ENCODE measurements at places on chromosomes 5 and 9. TPM values are rescaled to one million over a fixed set of nuclear protein-coding genes. Genes with fewer than 3 reads are reported as not detected.

The EIF4E1B gene
- 0.07 TPM for total RNA-seq

GRCh38 chr9:113520109-113520642 lies 56.6 kb downstream of the RGS3 start:
- peaks cover 5% of the 10 kb centered on the region for H3K4me1 ChIP-seq
- no peak overlapping the region for H3K27ac ChIP-seq
- H3K4me3 ChIP-seq, result no peak overlapping the region
- H3K36me3 ChIP-seq, result peaks cover 43% of the 10 kb centered on the region
- no peak for DNase-seq

DNA sequence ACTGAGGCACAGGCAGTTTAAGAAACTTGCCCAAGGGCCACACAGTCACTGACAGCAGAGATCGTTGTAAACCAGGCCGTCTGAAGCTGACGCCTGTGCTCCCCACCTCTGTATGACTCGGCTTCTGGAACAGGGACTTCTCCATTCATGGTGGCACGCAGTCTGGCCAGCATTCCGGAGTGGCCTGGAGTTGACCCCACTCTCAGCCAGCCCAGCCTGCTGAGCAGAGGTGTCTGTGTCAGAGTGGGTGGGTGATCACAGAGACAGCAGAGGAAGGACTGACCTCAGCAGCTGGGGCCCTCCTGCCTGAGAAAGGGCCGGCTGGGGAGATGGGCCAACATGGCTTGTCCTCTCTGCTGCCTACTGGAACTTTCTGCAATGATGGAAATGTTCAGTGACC lies 12.6 kb downstream of the LRSAM1 start:
- peaks cover 12% of the 10 kb centered on the region for H3K36me3 ChIP-seq
- H3K4me3 ChIP-seq, result no peak overlapping the region
- no peaks in the 10 kb centered on the region for H3K4me1 ChIP-seq

GRCh38 chr5:76190356-76190755 lies 107.2 kb downstream of the SV2C start:
- no peak overlapping the region for H3K4me3 ChIP-seq
- no peaks in the 10 kb centered on the region for H3K4me1 ChIP-seq
- no peak for DNase-seq
- H3K27ac ChIP-seq, result no peak overlapping the region
- H3K27me3 ChIP-seq, result peaks cover 36% of the 10 kb centered on the region

The PCDHB4 gene
- total RNA-seq, result not detected

DNA sequence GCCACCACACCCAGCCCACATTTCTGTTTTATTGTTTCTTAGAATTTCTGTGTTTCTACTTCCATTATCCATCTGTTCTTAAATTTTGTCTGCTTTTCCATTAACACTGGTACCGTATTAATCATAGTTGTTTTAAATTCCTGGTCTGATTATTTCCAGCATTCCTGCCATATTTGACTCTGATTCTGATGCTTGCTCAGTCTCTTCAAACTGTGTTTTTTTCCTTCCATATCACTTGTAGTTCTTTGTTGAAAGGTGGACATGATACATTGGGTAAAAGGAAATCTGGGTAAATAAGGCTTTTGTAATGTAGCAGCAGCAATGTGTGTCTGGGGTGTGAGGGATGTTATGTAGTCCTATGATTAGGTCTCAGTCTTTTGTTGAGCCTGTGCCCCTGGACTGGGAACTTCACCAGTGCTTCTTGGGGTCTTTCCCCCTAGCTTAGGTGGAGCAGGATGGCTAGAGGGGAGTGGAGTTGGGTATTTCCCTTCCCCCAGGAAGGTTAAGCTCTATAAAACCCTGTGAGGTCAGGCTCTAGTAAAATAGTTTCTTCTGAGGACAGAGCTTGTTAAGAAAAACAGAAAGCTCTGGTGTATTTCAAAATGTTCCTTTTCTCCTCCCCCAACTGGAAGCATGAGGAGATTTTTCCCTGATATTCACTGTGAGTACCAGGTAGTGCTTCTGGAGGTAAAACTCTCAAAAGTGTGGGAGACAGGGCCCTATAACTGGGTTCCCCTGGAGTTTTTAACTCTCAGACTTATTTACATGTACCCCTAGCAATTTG lies 10.1 kb upstream of the TMOD1 start:
- DNase-seq, result no peak
- no peaks in the 10 kb centered on the region for H3K27me3 ChIP-seq
- H3K4me1 ChIP-seq, result no peaks in the 10 kb centered on the region
- no peak overlapping the region for H3K4me3 ChIP-seq
- no peaks in the 10 kb centered on the region for H3K36me3 ChIP-seq
- no peak overlapping the region for H3K27ac ChIP-seq

DNA sequence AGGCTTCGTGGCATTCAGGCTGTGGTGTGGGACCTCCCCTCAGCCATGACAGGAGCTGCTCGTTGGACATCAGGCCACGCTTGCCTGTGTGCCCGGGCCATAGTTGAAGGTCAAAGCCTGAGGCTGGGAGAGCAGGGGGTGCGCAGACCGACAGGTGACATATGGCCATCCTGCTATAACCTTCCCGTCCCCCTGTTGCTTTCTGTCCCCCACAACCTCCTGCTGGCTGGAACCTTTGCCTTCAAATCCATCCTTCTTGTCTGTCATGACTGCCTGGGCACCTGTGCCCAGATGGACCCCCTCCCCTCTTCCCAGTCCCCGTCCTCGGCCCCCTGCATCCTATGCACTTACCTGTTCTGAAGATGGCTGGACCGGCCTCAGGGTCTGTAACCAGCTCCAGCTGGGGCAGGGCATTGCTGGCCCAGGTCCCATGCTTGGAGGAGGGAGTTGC lies 83.2 kb downstream of the WNK2 start:
- H3K27me3 ChIP-seq, result no peaks in the 10 kb centered on the region
- no peaks in the 10 kb centered on the region for H3K4me1 ChIP-seq
- no peak overlapping the region for H3K4me3 ChIP-seq
- H3K27ac ChIP-seq, result no peak overlapping the region
- H3K36me3 ChIP-seq, result peaks cover 6% of the 10 kb centered on the region

Measured in HCT116 (cell line).